Activated T-cell treated with anti-CD3 and anti-CD28 coated beads, Interleukin-2, amount 50 U/mL, for 4 hours (primary cell): ENCODE measurements at places on chromosomes 11 and 22.

DNA sequence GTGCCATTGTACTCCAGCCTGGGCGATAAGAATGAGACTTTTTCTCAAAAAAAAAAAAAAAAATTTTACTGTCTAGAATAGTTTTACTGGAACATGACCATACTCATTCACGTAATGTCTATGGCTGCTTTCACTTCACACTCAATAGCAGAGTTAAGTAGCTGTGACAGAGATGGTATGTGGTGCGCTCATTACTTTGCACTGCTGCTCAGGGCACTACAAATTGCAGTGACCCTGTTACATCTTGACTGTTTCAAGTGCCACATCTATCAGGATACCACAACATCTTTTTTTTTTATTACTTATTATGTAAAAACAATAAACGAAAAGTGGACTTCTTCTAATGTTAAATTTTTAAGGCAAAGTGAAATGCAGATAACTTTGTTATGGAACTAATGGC is 110.3 kb downstream of the ARHGAP20 start:
- no peak for DNase-seq

DNA sequence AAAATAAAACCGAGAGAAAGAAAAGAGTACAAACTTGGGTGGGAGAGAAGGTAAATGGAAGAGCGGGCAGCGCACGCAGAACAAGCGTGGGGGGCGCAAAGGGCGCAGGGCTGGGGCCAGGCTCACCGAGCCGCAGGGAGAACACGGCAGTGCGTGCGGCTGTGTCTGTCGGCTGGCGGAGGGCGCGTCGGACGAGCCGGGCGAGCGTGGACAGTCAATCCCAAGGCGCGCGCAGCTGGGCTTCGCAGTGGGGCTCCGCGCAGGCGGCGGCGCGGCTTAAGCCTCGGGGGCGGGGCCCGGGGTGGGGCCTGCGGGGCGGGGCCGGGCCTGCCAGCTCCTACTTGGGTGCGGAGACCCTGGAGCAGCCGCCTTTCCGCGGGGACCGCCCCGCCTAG is at the start of gene UCP2:
Gene UCP2, minus strand, starts transcription at position 249 of the 395 bp plus-strand sequence. CDS start 4,465 bp downstream, outside the sequence.
- peak; percentile 69 for DNase-seq

DNA sequence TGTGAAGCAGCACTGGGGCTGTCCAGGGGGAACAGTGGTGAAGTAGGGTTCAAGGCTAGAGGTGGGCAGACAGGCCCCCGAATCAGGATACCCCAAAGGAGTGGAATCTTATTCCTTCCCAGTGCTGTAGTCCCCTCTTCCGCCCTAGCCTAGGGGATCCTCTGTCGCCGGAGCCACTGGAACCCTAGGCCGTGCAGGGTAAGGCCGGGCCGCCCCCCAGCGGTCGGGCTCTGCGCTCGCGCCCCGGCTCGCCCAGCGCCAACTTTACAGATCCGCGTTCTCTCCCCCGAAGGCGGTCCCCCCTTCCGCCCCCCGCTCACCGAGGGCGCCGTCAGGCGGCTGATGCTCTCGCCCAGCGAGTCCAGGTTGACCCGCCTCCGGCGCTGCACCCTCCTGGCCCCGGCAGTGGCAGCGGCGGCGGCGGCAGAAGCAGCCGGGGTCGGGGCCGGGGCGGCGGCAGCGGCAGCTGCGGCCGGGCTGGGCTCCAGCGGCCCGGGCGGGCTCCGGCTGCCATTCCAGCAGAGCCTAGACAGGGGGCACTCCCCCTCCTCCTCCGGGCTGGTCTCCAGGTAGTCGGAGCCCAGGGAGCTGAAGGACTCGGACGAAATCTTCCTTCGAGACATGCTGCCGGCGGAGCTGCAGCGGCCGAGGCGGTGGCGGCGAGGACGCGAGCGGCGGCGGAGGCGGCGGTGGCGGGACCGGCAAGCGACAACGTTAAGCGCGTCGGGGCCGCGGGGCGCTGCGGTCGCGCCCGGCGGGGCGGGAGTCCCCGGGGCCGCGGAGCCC is 650 bp downstream of the GUCY1A2 start:
- no peak for DNase-seq

DNA sequence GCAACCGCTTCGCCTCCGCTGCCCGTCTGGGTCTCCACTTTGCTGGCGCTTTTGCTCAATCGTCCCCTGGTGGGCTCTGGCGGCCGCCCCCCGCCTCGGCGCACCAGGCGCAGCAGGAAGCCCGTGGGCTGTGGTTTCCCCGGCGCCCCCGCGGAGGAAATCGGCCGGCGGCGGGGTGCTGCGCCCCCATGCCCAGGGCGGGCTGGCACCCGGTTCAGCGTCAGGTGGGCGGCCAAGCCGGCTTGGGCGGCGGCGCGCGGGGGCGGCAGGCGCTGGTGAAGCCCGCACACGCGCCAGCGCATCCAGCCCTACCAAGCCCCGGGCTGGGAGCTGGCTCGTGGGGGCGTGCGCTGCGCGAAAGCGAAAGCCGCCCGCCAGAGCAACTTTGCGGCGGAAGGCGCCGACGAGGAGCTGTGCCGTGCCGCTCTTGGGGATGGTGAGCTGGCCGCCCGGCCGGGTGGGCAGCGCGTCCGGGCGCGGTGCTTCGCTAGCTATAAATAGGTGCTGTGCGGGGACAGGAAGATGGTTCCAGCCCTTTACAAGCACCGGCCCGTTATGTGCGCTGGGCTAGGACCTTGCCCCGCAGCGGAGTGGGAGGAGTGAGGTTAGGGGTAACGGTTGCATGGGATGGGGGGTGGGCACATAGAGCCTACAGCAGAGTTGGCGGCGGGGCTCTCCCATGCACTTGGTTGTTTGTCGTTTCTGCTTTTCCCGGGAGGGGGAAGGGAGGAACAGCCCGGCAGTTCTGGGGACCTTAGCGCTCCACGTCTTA is 25.0 kb upstream of the SUSD2 start:
- peak; percentile 75 for DNase-seq

- peak; percentile 48 for DNase-seq
Measured at GRCh38 chr11:118883368-118884071, at the start of gene CXCR5. Gene CXCR5, plus strand, starts transcription at chr11:118883892. Its CDS starts 50 bp downstream, at chr11:118883942.

DNA sequence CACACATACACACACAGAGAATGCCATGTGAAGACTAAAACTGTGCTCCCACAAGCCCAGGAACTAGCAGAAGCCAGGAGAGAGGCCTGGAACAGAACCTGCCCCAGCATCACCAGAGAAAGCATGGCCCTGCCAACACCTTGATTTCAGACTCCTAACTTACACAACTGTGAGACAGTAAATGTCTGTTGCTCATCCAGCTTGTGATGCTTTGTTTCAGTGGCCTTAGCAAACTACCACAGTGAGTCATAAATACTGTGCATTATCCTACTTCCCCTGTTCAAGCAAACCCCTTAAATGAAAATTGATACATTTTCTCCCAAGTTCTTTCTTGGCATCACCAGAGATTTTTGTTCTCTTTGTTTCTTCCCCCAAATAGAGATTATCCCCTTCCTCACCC is 1539.4 kb upstream of the TENM4 start:
- DNase-seq, result no peak

- DNase-seq, result no peak
Measured at GRCh38 chr11:118921121-118921928, 4.4 kb downstream of the BCL9L start.

DNA sequence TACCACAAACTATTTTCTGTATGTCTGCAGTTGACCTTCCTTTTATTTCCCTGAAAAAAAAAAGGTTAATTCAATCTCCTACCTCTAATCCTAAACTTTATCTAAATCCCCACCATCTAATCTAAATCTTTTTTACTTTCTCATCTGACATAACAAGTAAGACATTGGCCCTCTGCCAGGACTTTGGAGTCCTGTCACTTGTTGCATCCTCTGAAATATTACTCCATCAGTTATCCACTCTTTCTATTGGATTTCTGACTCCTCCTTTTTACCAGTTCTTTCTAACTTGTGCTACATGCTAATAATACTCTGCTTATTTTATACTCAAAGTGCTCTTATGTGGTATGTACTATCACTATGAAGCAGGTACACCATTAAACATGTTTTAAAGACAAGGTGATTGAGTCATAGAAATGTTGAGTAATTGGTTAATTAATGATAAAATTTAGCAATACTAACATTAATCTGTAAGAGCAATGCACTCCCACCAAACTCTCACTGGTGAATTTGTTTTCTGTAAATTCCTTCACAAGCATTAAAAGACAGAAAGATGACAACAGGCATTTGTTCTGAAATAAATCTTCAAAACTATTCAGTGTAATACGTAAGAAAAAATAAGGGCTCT is 914.2 kb upstream of the RAG2 start:
- DNase-seq, result no peak

GRCh38 chr11:39784873-39785272 is 1674.6 kb downstream of the LRRC4C start:
- DNase-seq, result no peak

DNA sequence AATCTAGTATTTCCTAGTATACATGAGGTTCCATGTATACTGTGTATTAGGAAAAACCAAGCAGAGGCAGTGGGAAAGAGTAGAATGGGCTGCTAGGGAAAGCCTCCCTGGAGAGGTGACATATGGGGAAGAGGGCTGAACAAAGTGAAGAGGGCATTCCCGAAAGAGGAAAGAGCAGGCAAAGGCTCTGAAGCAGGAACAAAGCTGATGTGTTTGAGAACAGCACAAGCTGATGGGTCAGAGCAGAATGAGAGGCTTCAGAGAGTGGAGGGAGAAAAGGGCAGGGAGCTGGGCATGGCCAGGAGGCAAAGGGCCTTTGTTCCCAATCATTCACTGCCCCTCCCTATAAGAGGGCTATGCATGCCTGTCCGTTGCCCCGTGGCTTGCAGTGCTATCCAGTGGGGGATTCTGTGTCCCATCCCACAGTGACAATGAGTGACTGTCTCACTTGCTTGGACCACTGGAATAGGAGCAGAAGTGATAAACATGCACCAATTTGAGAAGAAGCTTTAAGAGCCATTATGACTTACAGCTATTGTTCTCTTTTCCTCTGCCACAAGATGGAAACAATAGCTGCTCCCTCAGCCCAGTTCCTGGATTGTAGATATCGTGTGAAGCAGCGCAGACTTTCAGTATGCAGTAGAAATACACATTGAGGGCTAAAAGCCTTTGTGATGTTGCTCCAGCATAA is 39.6 kb downstream of the GALNT18 start:
- no peak for DNase-seq

GRCh38 chr11:78022397-78023396 is at the start of gene KCTD14:
Gene KCTD14, minus strand, starts transcription at chr11:78023276. Its CDS starts 27 bp downstream, at chr11:78023249.
- no peak for DNase-seq

- DNase-seq, result no peak
Measured at GRCh38 chr22:38952281-38952993, 5.0 kb upstream of the APOBEC3A start.

DNA sequence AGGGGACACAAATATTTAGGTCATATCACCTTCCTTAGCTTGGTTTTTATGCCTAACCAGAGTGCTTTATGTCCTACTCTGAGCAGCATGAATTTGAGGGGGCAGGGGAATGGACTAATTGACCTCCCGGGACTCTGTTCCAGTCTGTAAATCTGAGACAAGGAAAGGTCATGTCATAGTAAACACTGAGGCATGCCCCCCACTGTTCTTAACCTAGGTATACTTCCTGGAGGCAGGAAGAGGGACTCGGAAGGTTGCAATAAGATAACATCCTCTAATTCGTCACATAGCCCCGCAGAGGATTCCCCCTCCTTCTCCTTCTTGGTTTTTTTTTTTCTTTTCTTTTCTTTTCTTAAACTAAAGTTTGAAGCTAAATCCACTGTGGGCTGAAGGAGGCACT is 540.3 kb upstream of the CADM1 start:
- DNase-seq, result no peak

DNA sequence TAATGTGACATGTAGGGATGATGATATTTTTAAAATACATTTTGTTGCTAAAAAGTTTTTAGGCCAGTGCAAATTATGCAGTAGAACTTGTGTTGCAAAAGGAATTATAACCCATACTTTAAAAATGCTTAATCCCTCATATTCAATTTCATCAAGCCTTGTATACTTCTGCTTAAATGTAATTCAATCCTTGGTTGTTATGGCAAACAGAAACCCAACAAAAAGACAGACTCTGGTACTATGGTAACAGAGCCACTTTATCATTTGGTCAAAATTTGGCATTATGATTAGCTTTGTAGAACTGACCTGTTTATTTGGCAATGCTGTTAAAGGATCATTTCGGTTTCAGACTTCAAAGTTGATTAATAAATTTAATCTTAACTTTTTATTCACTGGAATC is 284.8 kb downstream of the TMEM135 start:
- no peak for DNase-seq

DNA sequence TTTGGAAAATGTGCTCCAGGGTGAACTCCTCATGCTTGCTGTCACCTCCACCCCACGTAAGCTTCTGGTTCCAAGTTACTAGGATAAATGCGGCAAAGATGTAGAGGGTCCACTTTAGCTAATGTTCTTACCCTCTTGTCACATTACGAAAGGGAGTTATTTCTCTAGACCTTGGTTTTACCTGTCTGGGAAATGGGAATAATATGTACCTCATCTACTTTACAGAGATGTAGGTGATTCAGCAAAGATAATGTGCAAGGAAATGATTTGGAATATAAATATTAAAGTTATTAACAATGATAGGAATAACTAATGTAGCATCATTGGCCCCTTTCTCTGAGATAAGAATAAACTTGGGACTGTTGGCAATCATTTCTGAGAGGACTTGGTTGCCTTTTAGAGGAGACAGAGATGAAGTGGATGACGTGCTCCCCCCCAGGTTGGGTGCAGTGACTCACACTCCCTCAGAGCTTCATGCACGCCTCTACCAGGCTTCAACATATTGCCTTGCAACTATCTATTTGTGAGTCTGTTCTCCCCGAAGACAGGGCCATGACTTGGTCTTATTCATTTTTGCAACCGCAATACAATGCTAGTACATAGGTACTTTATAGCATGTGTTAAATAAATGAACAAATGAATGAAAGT is 97.1 kb downstream of the ME3 start:
- no peak for DNase-seq

- no peak for DNase-seq
Measured at GRCh38 chr11:20403059-20403458, 15.5 kb downstream of the PRMT3 start.

- no peak for DNase-seq
Measured at GRCh38 chr11:32139896-32140520, 49.1 kb downstream of the RCN1 start.

DNA sequence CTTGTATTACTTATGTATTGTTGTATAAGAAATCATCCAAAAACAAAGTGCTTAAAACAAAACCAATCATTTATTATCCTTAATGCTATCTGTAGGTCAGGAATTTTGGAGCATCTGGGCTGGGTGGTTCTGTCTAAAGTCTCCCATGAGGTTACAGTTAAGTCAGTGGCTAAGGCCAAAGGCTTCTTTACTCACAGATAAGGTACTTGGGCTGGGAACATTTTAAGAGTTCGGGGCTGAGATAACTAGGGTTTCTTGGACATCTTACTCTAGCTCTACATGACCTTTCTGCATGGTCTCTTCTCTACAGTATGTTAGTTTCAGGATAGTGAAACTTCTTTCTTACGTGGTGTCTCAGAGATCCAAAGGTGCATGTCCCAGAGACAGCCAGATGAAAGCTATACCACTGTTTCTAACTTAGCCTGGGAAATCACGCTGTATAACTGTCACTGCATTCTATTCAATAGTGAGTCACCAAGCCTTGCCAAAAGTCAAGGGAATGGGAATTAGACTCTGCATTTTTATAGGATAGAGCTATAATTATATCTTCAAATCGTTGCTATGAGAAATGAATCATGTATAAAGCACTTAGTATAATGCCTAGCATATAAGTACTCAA is 29.6 kb downstream of the SOX6 start:
- no peak for DNase-seq
